ENCODE measurements at places on chromosomes 2 and 18.

DNA sequence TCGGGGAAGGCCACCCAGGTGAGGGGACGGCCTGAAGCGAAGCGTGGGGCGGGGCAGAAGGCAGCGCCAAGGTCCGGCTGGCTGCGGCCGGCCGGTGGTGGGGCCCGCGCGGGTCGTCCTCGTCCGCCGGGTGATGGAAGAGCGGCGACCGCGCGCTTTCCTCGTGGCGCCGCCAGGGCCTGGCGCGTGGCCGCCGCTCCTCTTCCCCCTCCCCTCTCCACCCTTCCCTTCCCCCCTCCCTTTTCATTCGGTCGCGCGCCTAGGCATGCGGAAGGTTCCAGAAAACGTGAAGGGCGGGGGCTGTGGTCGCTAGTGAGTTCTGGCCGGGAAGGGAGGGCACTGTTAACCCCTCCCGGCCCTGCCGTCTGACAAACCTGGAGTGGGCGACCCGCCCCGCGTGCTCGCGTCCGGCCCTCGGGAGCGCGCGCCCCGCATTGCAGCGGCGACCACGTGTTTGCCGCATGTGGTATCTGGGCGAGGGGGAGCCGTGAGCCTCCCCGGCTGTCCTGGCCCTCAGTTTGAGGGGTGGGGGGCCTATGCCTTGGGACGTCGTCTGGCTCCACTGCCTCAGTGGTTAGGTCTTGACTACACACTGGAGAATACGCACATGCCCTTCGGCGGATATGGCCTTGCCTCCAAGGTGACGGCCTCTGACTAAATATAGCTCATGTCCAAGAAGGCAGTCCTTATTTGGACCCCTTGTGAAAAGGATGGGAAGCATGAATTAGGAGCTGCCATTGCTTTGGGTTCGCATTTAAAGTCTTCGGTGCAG lies 579 bp downstream of the MAT2A start:
- DNase-seq, result peak; percentile 58

DNA sequence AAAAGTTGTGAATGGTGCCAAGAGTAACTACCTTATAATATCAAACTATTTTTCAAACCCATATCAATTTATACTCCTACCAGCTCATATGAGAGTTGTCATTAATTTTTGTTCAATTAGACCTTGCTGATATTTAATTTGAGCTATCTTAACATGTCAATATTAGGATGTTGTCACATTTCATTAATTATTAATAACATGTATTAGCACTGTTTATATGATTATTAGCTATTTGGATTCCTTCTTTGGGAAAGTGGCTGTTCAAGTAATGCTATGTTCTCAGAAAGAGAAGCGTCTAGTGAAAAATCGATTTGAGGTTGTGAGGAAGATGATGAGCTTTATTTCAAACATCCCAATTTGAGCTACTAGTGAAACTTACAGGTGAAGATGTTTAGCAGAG lies 620.2 kb downstream of the KCNJ3 start:
- DNase-seq, result no peak

GRCh38 chr2:232328516-232329460 lies 49.8 kb upstream of the ALPP start:
- no peak for DNase-seq

DNA sequence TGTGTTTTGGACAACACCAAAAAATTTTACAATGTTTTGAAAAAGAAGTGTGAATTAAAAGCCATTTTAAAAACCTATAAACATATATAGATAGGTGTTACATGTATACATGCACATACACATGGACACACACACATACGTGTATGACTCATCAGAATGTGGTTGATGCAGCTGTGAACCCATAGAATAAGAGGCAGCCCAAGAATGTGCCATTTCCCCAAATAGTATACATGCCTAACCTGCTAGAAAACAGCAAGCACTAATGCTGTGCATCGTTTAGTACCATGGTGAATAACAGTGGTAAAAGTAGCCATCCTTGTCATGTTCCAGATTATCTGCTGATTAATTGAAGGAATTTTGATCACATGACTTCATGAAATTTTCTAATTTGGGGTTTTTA lies 149.0 kb downstream of the DSEL start:
- no peak for DNase-seq
